ENCODE measurements at places on chromosomes 11 and 22.

GRCh38 chr11:123122341-123122740, 60.4 kb upstream of the HSPA8 start:
- DNase-seq: no peak

GRCh38 chr22:31140746-31141145, 438 bp upstream of the PLA2G3 start:
- DNase-seq: no peak

GRCh38 chr11:84830372-84830771, 796.8 kb downstream of the DLG2 start:
- no peak for DNase-seq

GRCh38 chr11:113197446-113197845, 116.9 kb upstream of the TTC12 start:
- no peak for DNase-seq

GRCh38 chr11:120929090-120929489, 94.8 kb upstream of the TBCEL start:
- DNase-seq: no peak

GRCh38 chr11:94558932-94559331, 8.2 kb upstream of the PIWIL4 start:
- DNase-seq: no peak

DNA sequence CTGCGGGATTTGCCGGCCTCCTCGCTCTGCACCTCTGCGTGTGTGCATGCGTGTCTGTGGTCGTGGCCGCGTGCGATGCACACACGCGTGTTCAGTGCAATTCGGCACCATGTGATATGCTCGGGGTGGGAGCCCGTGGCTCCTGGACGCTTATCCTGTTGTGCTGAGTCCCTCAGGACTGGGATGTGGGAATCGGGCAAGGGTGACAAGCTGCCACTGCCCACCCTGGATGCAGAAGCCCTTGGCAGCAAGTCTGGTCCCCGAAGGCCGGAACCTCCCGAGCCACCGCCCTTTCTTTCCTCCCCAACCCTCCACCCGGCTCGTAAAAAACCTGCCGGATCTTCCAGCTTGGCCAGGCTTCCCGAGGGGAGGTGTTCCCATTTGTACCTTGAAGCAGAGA, 128.2 kb downstream of the PHF21B start:
- DNase-seq: no peak

- no peak for DNase-seq
These were observed 824 bp upstream of the LGALS12 start for GRCh38 chr11:63504933-63505586.

DNA sequence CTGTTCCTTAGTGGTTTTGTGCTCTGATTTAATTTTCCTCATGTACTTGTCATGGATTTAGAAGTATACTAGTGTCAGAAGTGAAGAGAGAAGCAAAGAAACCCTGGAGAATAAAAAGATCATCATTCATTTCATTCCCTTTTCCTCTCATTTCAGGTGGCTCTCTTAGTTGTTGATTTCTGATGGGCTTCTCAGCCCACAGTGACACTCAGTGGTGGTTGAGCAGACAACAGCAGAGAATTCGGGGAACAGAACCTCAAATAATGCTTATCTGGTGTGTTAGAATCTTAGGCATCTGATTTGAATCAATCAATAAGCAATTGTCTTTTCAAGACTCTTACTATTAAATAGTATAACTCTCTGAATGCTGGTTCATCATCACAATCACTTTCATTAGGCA, 1289.4 kb downstream of the FAM181B start:
- peak; percentile 53 for DNase-seq

DNA sequence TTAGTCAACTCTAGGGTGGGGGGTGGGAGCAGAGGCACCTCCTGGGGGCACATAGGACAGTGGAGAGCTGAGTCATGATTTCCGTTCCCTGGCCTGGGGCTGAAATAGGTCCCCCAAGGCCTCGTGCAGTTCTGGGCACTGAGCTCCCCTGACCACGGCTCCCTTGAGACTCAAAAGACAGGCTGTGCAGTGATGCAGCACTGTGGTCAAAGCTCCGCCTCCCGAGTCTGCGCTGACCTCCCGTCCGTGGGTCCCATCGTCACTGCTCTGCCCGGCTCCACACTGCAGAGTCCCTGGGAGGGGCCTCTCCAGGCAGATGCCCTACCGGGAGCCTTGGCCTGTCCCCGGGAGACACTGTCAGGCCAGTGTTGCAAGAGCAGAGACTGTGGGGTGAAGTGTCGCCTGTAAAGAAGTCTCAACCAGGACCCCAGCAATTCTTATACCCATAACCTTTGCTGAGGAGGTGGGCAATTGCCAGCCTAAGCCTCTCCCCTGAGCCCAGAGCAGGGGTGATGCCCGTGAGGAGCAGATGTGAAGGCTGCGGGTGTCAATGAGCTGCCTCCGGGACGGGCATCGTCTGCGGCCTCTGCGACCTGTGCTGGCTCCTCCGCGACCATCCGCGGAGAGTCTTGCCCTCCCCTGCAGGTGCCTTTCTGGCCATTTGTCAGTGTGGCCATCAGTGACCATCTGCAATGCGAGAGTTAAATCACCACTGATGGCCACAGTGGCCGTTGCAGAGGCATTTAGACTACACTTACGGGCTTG, 877.3 kb downstream of the BRD1 start:
- DNase-seq: no peak

- no peak for DNase-seq
These were observed 38.3 kb downstream of the USP35 start for GRCh38 chr11:78226684-78227680.

GRCh38 chr11:57479021-57479663, 18.8 kb downstream of the RTN4RL2 start:
- DNase-seq: no peak

GRCh38 chr11:117143390-117143789, 697 bp upstream of the PAFAH1B2 start:
- DNase-seq: peak; percentile 60

DNA sequence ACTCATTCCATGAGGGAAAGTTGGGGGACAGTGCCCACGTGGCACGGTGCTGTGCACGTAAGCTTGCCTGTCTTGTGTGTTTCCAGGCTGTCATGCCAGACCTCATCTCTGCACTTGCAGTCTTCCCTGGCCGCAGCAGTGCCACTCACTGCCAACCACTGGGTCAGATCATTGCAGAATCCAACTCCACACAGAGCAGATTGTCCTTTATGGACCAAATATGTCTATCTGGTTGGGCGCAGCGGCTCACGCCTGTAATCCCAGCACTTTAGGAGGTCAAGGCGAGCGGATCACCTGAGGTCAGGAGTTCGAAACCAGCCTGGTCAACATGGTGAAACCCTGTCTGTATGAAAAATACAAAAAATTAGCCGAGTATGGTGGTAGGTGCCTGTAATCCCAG, 4.4 kb upstream of the PPARA start:
- DNase-seq: no peak
